Renal cortical epithelial cell (primary cell): ENCODE measurements at places on chromosomes 6 and 20. TPM values are rescaled to one million over a fixed set of nuclear protein-coding genes. Genes with fewer than 3 reads are reported as not detected.

- DNase-seq = no peak
These were observed 647 bp downstream of the UNC93A start for GRCh38 chr6:167291623-167292300.

- peak; percentile 48 for DNase-seq
These were observed 30.4 kb upstream of the CD93 start for GRCh38 chr20:23116311-23117089.

DNA sequence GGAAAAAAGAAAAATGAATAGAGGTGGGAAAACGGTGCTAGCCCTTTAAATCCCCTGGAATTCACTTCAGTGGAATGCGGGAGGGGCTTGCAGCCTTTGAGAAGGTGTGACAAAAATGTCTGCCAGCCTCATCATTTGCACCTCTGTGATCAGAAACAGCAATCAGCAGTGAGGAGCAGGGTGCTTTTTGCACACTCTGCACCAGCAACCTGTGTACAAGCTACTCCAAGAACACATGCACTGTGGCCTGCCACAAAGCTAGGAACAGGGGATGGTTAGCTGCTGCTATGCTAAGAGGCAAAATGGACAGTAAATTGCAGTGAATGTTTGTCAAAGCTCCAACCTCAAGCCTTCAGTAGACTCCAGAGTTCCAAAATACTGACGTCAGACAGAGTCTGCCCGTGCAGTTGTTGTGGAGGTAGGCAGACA lies 29.7 kb downstream of the GINS1 start:
- peak; percentile 33 for DNase-seq

GRCh38 chr6:1250489-1251197 lies 61.3 kb upstream of the FOXQ1 start:
- no peak for DNase-seq

DNA sequence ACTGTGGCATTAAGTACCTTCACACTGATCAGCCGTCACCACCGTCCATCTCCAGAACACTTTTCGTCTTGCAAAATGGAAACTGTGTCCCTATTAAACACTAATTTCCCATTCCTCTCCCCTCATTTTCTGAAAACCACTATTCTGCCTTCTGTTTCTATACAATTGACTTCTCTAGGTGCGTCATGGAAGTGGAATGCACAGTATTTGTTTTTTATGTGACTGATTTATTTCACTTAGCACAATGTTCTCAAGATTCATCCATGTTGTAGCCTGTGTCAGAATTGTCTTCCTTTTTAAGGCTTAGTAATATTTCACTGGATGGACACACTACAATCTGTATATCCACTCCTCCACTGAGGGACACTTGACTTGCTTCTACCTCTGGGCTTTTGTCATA lies 53.8 kb upstream of the PDE10A start:
- DNase-seq = no peak

Gene RIPOR3
- 0.35 and 0.65 TPM in 2 replicates for total RNA-seq

Gene CUL9
- total RNA-seq = 20.3 and 43.4 TPM in 2 replicates
